ENCODE measurements at places on chromosomes 13 and 19.

DNA sequence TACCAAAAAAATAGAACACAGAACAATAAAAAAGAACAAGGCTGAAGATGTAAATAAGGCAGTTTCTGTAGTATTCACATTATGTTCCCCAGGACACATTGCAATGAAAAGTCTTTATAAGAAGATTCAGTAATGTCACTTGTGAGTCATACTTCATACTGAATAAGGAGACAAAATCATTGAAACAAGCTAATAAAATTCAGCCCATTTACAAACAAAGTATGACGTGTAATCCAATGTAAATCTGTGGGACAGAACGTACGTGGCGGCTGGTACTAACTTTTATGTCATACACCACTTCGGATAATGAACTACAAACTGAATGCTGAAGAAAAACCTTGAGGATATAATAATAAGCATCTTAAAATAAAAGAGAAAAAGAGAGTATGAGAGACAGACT lies 512.8 kb upstream of the MIR17HG start:
- DNase-seq, result no peak

- no peak for DNase-seq
Observed at GRCh38 chr13:50887151-50887550, 22.4 kb upstream of the RNASEH2B start.

GRCh38 chr19:8601796-8602195 lies 8.7 kb downstream of the ADAMTS10 start:
- no peak for DNase-seq

GRCh38 chr13:37360556-37360955 lies 238.0 kb downstream of the POSTN start:
- no peak for DNase-seq

- no peak for DNase-seq
Observed at GRCh38 chr19:9673912-9674662, 813 bp downstream of the ZNF562 start.

- DNase-seq, result no peak
Observed at GRCh38 chr19:51712461-51713081, 11.2 kb downstream of the HAS1 start.

DNA sequence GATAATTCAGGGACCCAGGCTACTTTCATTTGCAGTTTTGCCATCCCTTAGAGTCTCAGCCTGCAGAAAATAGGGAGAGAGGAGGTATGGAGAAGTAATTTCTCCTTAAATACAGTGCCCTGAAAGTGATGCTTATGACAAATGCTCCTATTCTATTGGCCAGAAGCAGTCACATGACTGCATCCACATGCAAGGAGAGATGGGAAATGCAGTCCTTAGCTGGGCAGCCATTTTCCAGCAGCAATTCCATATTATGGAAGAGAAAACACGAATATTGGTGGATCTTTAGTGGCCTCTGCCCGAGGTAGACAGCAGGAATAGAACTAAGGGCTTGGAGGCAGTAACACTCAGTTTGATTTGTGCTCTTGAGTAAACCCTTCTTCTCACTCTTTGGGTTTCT lies 39.4 kb downstream of the VAV1 start:
- DNase-seq, result no peak

DNA sequence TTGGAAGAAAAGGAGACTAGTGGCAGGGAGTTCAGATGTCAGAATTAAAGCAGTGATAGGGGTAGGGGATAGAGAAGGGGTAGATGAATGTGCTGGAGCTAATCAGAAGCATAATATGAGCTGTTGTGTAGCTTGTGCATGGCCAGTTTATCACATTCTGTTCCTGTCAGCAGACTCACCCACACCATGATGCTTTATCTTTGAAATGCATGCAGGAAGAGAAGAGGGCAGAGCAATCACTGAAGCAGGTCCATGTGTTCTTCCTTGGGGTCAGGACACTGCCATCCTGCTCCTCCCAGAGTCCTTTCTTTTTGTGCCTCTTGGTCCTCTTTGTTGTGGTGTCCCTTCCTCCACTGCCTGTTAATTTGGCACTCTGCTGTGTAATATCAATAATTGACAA lies 5.8 kb downstream of the CHAMP1 start:
- no peak for DNase-seq

GRCh38 chr13:85525411-85525810 lies 273.8 kb downstream of the SLITRK6 start:
- no peak for DNase-seq

- no peak for DNase-seq
Observed at GRCh38 chr19:33094436-33095067, 13.6 kb downstream of the GPATCH1 start.

GRCh38 chr13:94369972-94370436 lies 109.5 kb downstream of the DCT start:
- no peak for DNase-seq

- DNase-seq, result no peak
Observed at GRCh38 chr13:91168386-91168711, 179.1 kb upstream of the MIR17HG start.

DNA sequence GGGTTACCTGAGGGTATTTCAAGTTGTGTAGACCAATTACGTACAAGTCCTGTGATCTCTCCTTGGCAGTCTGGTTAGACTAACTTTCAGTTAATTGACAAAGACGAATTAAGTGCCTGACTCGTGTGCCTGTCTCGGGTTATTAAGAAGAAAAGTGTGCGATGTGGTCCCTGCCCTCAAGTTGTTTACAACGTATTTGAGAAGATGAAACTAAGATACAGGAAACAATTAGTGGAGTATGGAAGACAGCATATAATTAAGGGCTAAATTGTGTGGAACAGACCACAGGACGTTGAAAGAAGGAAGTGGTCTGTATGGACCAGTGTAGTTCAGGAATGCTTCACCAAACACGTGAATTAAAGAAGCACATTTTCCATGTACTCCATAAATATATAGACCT lies 49.2 kb downstream of the KLF5 start:
- no peak for DNase-seq

- no peak for DNase-seq
Observed at GRCh38 chr19:10681658-10682057, 19.6 kb upstream of the QTRT1 start.

- peak; percentile 22 for DNase-seq
Observed at GRCh38 chr13:19182536-19182935, 912 bp upstream of the TUBA3C start.

DNA sequence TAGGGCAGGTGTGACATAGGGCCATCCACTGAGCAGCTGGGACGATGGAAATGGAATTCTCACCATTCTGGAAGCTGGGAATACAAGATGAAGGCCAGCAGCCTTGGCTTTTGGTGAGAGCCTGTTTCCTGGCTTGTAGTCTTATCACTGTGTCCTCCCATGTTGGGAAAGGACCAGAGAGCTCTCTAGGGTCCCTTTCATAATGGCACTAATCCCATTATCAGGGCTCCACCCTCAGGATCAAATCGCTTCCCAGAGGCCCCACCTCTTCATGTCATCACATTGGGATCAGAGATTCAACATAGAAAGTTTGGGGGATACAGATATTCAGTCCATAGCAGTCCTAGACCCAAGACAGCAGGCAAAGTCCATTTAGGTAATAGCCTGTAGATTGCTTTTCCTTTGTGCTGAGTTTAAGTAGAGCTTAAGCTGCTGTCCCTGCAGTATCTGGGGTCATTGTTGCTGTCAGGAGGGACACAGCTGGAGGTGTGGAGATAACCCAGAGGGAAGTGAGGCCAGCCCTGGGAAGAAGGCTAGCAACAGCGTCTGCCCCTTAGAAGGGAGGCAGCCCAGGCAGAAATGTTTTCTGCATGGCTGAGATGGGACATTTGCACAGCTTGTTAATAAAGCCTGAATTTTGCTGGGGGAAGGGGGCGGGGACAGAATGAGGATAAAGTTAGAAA lies 136.5 kb upstream of the GPR12 start:
- no peak for DNase-seq

GRCh38 chr19:34468409-34468808 lies 13.1 kb upstream of the WTIP start:
- DNase-seq, result no peak

DNA sequence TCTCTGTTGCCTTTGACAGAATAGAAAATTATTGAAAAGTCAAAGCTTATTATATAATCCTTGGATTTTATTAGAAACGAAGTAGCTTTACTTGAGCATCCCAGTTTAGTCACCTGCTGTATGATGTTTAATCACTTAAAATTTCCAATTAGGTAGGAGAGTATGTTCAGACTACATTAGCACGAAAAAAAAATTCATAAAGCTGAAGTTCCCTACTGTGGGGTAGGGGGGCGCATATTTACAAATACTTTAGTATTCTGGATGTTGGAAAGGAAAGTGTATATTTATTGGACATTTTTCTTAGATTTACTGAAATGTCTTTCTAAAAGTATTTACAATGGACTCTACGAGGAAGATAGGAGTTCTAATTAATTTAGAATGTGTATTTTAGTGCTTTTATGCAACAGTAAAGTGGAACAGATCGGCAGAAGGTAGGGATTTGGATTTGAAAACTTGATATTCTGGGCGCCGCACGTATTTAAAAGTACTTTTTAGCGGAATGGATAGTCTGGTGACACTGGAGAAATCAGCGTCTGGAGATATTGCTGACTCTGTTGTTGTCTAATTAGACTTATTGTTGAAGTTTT lies 1.9 kb downstream of the CDK8 start:
- DNase-seq, result no peak

GRCh38 chr13:75830842-75831241 lies 194.7 kb downstream of the LMO7 start:
- DNase-seq, result no peak

GRCh38 chr13:108033800-108034707 lies 181.3 kb downstream of the LIG4 start:
- DNase-seq, result no peak

DNA sequence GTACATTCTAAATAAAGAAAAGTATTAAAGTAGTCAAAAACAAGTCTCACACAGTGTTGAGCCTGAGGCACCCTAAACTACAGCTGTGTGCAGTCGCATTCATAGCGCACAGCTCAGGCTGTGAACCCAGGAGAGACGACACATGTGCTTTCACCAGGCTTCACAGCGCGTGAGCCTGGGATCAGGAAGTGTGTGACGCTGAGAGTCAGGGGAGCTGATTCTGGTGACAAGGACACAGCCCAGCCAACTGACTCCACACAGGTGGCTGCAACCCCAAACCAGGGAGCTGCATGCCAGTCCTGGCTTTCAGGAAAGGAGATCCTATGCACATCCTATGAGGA lies 41.6 kb downstream of the COL4A1 start:
- DNase-seq, result no peak

- no peak for DNase-seq
Observed at GRCh38 chr19:1360126-1360817, 23.4 kb upstream of the NDUFS7 start.

DNA sequence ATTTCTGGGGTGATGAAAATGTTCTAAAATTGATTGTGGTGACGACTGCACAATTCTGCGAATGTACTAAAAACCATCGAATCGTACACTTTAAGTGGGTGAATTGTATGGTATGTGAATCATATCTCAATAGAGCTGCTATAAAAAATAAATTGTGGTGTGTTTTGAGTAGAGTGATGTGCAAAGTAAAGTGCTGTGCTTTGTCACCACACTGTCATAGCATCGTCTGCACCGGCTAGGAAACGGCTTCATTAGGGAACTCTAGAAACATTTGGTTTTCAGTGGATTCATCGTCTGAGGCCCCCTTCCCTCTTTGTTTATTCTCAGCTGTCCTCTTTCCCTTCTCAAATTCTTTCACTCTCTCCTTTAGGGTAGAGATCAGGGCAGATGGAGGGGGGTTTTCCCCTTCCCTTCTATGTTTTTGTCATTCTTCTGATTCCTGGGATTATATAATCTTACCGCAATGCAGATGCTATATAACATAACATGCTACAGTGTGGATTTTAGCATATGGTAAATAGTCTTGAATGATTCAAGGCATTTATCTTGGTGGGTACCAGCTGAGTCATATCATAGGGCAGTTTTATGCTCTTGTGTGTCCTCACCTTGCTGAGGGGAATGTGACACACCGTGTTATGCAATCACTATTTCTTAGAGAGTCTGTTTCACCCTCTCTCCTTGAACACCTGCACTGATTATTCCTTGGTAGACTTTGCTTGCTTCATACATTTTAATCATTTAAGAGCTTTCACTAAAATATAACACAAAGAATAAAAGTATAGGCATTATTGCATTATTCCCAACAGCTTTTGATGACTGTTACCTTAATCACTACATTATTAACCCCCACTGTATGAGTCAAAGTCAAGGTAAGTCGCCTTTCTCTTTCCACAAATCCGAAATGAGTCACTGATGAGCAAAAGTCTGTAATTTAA lies 239.4 kb downstream of the DCLK1 start:
- no peak for DNase-seq

- no peak for DNase-seq
Observed at GRCh38 chr13:23212671-23213070, 31.9 kb downstream of the SGCG start.

- DNase-seq, result no peak
Observed at GRCh38 chr19:58040751-58041525, 7.1 kb downstream of the ZSCAN1 start.

DNA sequence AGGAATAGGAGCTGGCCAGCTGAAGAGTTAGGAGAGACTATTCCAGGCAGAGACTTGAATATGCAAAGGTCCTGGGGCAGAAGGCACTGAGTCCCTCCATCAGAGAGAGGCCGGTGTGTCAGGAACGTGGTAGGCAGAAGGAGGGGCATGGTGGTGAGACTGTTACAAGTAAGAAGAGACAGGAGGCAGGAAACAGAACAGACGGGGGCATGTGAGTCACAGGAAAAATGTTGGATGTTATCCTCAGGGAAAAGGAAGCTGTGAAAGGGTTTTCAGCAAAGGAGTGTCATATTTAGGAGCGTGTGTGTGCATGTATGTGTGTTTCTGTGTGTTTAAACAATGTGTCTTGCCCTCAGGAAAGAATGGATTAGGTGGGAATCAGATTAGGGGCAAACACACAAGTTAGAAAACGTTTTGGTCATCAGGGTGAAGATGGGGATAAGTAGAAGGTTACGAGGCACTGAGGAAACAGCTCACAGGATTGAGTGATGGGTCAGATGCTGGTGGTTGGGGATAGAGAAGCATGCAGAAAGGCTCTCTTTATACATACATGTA lies 1.1 kb downstream of the EDDM13 start:
- no peak for DNase-seq

DNA sequence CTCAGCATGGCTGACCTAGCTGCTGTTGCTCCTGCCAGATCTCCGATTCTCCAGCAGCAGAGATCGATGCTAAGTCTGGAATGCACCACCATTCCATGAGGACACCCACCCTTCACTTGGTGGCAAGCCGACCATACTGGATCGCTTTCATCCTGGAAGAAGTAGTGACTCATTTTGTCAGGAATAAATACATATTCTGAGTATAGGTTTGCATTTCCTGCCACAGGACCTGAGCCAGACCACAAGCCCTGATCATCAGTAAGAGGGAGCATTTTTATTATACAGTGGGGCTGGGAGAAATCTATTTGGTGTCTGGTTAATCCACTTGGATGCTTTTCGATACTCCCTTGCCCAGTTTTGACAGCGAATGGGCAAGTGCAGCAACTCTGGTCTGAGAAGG lies 10.9 kb upstream of the KCTD15 start:
- no peak for DNase-seq

Measured in type B pancreatic cell (in vitro differentiated cells).